Left renal pelvis (tissue), 4 donors: ENCODE measurements at places on chromosomes 6 and 20. TPM values are rescaled to one million over a fixed set of nuclear protein-coding genes. Genes with fewer than 3 reads are reported as not detected.

The IRAK1BP1 gene
- polyA plus RNA-seq = 13.5 TPM

DNA sequence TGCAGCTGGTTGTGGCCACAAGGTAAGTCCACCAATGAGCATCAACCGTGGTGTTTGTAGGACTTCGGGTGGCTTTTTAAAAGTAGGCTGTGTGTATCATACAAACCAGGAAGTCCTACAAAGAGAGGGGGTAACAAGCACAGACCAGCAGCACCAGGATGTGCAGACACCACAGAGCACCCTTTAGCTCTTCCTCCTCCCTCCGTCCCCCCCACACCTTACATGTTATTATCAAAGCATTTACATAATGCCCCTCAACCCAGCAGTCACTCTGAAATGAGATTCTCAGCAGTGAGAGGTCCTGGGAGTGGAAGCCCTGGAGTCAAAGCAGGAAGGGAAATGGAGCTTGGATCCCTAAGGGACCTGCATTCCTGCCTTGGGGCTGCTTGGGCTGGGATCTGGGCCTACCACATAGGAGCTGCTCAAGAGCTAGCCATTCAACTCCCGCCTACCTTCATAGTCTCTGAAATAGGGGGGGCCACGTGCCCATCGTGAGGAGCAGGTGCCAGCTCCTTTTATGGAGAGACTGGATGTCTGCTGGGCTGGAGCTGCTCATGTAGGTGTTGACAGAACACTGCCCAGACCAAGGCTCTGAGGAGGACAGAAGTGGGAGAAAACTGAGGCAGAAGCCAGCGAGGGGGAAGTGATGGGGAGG, 90.6 kb downstream of the PSMB1 start:
- DNase-seq = no peak

DNA sequence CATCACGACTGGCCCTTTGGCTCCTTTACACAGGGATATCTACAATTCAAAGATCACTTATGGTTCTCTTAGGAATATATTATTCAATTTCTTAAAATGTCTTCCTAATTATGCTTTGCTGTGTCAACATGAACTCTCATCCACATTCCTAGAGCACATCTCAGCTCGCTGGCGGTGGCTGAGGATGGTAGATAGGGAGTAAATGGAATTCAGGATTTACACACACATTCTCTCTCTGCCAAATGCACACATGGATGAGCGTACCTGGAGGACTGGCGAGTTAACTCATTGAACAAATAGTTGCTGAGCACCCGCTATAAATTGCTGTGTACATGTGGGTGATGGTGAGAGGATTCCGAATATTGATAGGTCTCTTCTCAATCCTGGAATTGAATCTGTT, 4.8 kb upstream of the MRPS10 start:
- DNase-seq = no peak

DNA sequence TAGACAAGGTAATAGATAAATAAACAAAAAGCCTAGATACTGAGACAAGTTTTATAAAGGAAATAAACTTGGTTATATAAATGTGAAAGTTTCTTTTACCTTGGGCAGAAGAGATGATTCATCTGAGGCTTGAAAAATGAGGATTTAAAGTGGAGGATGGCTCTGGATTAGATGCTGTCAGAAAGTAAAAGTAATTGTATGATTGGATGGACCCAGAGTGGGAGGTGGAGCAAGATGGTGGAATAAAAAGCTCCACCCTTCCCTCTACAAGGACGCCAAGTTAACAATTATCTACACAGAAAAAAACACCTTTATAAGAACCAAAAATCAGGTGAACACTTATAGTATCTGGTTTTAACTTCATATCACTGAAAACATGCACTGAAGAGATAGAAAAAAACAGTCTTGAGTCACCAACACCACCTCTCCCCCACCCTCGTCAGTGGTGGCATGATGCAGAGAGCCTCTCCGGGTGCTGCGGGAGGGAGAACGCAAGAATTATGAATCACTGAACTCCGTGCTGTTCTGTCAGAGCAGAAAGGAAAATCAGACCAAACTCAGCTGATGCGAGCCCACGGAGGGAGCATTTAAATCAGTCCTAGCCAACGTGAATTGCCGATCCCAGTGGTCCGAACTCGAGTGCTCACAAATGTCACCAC, 84.7 kb upstream of the GJE1 start:
- no peak for DNase-seq

DNA sequence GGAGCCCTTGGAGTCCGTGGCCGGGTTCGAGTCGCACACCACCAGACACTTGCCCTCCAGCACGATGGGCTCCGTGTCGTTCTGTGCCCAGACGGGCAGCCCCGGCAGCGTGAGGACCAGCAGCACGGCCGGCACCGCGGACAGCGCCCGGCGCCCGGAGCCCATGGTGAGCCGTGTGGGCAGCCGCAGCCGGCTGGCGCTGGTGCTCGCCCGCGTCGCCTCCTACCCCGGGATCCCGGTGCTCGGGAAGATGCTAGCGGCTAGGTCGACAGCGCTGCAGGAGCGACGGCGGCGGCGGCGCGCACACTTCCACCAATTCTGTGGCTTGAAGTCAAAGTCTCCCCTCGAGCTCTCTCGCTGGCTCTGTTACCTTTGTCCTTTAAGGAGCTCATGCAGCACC, 1.3 kb downstream of the CBLN4 start:
- peak; percentile 24 for DNase-seq

The MOCS1 gene
- 13.7 TPM for polyA plus RNA-seq

- no peak for DNase-seq
Measured at GRCh38 chr20:25077610-25078169, 4.3 kb downstream of the VSX1 start.

The MACROD2 gene
- 13.8 TPM for polyA plus RNA-seq

The CALHM4 gene
- not detected for polyA plus RNA-seq

The VSX1 gene
- not detected for polyA plus RNA-seq

The SLC17A3 gene
- polyA plus RNA-seq = not detected

- DNase-seq = no peak
Measured at GRCh38 chr6:4762294-4762693, 13.9 kb upstream of the CDYL start.

DNA sequence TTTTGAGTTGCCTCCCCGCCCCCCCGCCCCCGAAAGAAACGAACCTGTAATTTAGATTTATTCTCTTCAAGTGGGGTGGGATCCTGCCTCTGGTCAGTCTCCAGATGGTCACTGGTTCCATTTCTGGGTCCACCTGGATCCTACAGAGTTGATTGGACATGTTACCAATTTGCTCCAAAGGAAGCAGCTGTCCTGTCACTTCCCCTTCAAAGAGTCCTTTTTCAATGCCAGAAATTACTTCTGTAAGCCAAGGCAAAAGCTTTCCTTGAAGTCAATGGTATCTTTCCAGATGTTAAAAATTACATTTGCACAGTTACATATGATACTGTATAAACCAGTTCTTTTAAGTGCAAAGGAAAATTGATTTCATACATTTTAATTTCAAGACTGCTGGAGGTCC, 12.0 kb upstream of the ANKRD60 start:
- no peak for DNase-seq

The BPIFB3 gene
- polyA plus RNA-seq = not detected

DNA sequence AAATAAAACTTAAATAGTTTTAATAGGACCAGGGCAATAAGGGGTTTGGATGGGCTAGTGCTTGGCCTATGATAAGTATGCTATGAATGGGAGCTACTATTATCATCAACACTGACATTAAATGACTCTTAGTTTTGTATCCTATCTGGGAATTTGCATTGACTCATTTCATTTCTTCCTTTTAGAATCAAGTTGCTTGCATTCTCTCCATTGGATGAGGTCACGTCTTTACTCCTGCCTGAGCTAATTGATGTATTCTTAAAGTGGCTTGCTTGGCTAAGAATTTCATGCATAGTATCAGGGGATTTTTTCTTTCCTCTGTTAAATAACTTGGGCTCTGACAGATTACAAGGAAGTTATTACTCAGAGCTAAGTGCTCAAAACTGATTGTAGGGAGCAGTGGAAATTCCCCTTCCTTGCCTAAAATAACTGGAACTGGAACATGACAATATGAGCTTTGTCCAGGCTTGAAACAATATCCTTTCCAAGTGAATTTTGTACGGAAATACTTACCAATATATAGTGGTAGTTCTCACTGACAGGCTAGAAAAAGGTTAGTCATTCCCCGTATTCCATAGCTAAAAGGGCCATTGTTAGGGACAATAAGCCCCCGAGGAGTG, 169.9 kb downstream of the BCAS1 start:
- DNase-seq = no peak

DNA sequence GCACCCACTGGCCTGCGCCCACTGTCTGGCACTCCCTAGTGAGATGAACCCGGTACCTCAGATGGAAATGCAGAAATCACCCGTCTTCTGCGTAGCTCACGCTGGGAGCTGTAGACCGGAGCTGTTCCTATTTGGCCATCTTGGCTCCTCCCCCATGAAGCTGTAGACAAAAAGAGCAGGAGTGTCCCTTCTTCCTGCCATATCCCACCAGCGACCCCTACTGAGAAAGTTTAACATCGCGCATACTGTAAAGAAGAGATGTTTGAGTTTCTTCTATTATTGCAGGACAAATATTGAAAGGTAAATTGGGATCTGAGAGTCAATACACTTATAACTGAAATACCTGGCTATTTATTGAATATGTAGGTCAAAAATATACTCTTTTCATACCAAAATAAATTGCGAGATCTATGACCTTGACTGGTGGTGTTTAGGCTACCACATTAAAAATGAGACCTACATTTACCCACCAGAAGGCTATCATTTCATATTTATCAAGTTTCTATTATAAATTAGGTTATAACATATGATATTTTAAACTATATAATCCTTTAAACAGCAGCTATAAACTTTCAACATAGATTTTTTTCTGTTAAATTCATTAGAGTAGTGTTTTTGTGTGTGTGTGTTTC, 586.3 kb downstream of the HTR1B start:
- DNase-seq = peak; percentile 12

The FOXS1 gene
- 4.9 TPM for polyA plus RNA-seq

DNA sequence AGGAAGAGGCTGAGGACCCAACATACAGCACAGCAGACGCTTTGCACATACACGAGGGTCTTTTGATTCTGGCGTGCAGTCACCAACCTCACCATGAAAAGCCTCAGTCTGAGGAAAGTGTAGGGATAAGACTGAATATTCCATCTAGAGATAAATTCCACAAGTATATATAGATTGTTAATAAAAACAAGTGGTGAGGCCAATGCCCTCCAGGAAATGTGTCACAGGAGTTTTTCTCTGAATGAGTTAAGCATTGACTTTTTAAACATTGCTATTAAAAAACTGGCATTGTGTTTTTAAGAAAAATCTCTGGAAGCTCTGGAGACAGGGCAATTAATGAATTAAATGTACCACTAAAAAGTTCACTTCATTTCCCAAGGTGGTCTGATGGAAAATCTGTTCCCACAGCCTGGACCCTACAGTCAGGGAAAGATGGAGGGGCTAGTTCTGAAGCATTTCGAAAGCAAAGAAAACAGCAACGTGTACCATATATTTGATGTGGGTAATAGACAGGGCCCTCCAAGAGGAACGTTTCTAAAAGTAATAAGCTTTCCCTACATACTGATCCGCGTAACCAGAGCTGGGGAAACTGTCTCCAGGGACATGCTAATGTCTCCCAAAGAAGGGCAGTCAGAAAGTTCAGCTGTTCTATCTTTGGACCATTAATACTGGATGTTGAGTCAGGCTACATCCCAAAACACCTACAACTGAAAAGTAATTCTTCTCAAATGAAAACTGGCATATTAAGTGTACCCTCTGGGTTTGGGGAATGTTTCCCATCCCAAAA, 301.1 kb downstream of the FOXC1 start:
- no peak for DNase-seq

The TRMT11 gene
- polyA plus RNA-seq = 30.8 TPM

DNA sequence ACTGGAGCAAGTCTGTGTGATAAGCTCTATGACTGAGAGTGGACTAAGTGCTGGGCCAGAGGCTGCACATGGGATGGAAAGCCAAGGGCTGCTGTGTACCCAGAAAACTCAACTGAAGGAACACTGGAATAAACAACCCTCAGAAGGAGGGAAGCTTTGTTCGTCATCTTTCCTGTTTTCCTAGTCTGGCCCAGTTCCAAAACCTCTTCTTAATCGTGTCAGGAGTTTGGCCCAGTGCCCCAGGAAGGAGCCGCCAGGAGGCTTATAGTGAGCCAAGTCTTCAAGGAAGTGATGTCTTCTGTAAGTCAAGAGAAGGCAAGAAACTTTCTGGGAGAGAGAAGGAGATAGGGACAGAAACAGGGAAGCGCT, 23.3 kb upstream of the TOP1 start:
- peak; percentile 45 for DNase-seq

GRCh38 chr6:63452125-63452524, 120.2 kb upstream of the LOC128125822 start:
- no peak for DNase-seq

DNA sequence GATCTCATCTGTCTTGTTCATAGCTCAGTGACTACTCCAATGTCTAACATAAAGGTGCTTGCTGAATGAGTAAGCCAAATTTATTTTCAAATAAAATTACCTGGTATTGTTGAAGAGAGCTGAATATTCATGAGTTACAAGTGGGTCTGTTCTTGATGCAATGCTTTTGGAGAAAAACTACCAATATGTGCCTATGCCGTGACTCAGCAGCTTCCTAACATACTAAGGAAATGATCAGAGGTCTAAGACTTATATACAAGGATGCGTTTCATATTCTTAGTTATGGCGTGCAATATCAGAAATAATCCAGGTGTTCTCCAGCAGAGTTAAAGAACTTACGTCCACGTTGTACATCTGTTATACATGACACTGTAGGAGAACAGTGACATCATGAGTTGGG, 5.1 kb downstream of the FAM120B start:
- no peak for DNase-seq

The BNIP5 gene
- 0.18 TPM for polyA plus RNA-seq

The RAB44 gene
- polyA plus RNA-seq = 0.09 TPM

The TCP11 gene
- polyA plus RNA-seq = 2.8 TPM

GRCh38 chr6:161921602-161922395, 647.9 kb upstream of the AGPAT4 start:
- no peak for DNase-seq

DNA sequence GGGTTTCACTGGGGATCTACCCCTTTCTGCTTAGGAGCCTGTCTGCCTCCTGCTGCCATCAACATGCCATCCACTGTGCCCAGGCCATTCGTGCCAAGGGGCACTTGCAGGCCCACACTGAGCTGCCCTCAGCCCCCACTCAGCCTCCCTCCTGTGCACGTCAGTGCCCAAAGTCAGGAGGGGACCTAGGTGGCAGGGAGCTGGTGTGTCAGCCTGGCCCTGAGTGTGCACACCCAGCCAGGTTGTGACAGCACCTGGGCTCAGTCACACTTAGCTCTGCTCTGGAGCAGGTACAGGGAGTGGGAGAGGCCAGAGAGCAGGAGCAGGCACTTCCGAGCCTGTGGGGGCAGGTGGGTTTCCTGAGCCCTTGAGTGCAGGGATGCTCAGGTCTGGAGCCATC, 63.6 kb upstream of the SYNCRIP start:
- DNase-seq = no peak

The C20orf202 gene
- 0.18 TPM for polyA plus RNA-seq

DNA sequence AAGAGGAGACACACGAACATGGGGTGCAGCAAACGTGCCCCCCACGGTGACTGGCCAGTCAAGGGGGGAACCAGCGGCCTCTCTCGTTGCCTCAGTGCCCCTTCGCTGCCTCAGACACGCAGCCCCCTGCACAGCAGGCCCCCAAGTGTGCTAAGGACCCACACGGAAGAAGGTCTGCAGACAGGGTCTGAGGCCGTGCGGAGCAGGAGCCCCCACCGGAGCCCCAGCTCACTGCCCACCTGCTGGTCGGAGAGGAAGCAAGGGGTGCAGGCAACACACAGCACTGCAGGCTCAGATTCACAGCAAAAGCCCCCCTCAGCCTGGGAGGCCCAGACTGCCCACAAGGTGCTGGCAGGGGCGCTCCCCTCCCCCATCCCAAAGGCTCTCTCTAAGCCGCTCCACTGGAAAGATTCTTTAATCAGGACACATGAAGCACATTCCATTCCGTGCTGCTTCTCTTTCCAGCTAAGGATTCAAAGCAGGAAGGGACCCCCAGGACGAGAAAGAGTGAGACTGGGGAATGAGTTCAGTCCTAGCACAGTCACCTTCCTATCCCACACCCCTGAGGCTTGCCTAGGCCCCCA, 105.1 kb downstream of the SLC23A2 start:
- no peak for DNase-seq

The LY6G6D gene
- not detected for polyA plus RNA-seq
